ENCODE measurements at places on chromosomes 11 and 22.

DNA sequence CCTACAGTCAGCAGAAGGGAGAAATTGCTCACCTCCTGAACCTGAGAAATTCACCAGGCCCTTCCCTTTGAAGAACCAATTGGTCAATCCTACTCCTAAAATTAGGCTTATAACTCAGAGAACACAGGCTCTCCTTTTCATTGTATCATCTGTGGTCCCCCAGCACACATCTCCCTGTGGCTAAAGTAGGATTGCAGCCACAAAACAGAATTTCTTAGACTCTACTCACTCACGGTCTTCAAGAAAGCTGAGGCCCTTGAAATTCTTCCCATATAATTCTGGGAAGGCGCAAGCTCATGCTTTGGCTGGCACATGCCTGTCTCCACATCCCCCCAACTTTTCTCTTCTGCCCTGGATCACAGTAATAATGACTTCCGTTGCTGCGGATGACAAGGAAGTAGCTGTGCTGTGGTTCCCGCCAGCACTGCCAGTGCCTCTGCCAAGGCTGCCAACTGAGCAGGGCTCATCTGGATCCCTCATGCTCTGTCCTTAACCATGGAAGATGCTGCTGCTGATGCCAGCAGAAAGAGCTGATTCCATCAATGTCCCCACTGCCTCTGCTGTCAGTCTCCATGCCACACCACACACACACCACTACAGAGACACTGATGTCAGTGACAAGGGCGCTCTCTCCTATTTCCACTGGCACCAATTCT lies 200.6 kb upstream of the POU2AF2 start:
- no peak for DNase-seq

GRCh38 chr11:100956351-100956750 lies 173.3 kb downstream of the PGR start:
- no peak for DNase-seq

GRCh38 chr11:69437001-69437875 lies 44.2 kb upstream of the LINC01488 start:
- no peak for DNase-seq

GRCh38 chr22:38490475-38490874 lies 15.6 kb downstream of the DDX17 start:
- DNase-seq, result no peak

GRCh38 chr11:109422870-109423465 lies 978 bp downstream of the C11orf87 start:
- DNase-seq, result no peak

GRCh38 chr11:10892250-10892649 lies 34.4 kb upstream of the ZBED5 start:
- DNase-seq, result no peak

- DNase-seq, result no peak
These were observed 99.3 kb upstream of the SESN3 start for GRCh38 chr11:95330302-95330701.

- no peak for DNase-seq
These were observed 2.2 kb downstream of the ZNF143 start for GRCh38 chr11:9462806-9463537.

- no peak for DNase-seq
These were observed 582.9 kb downstream of the BRD1 start for GRCh38 chr22:49244466-49245420.

DNA sequence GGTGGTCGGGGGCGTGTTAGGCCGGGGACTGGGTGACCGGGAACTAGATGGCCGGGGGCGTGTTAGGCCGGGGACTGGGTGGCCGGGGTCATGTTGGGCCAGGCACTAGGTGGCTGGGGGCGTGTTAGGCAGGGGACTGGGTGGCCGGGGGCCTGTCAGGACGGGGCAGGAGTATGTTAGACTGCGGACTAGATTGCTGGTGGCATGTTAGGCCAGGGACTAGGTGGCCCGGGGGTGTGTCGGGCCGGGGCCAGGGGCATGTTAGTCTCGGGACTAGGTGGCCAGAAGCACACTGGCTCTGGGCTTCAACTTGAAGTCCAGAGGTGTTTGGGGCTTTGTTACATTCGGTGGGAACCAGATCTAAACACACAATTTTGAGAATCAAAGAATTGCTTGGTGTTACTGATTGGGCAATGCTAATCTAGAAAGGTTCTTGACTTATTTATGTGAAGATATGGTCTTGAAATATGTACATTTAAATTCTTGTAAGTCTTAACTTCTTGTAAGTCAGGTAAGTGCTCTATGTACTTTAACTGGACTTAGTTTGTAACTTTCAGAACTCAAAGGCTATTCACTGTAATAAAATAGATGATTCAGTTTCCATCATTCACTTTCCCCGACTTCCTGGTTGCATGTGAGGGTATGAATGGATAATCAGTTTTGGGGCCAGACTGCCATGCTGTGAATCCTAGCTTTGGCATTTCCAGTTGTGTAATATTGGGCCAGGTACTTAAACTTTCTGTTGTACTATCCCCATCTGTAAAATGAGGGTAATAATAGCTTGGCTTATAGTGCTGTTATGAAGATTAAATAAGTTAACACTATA lies 1.1 kb downstream of the EXT2 start:
- no peak for DNase-seq

DNA sequence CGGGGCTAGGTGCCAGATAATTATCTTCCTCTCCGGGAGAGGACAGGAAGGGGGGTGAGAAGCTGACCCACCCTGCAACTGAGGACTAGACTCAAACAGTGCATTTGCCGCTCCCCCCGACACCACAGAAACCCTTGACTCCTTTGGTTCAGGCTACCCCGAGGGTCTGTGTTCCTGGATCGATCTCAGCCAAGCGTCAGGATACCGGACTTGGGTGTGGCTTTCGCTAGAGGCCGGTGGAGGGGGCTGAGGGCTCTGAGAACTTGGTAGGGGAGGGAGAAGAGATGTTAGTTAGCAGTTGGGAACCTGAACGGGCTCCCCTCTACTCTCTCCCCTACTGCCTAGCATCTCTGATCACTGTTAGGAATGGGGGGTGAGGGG lies 840 bp downstream of the SEZ6L start:
- no peak for DNase-seq

- DNase-seq, result peak; percentile 63
These were observed 7.2 kb downstream of the ARSA start for GRCh38 chr22:50620593-50621355.

GRCh38 chr22:45226503-45227186 lies 14.0 kb downstream of the KIAA0930 start:
- DNase-seq, result no peak

- no peak for DNase-seq
These were observed 13.7 kb upstream of the C11orf96 start for GRCh38 chr11:43928721-43929120.

- no peak for DNase-seq
These were observed 29.5 kb downstream of the MMP27 start for GRCh38 chr11:102676084-102676483.

- DNase-seq, result no peak
These were observed 56.4 kb upstream of the BARX2 start for GRCh38 chr11:129319201-129319600.

DNA sequence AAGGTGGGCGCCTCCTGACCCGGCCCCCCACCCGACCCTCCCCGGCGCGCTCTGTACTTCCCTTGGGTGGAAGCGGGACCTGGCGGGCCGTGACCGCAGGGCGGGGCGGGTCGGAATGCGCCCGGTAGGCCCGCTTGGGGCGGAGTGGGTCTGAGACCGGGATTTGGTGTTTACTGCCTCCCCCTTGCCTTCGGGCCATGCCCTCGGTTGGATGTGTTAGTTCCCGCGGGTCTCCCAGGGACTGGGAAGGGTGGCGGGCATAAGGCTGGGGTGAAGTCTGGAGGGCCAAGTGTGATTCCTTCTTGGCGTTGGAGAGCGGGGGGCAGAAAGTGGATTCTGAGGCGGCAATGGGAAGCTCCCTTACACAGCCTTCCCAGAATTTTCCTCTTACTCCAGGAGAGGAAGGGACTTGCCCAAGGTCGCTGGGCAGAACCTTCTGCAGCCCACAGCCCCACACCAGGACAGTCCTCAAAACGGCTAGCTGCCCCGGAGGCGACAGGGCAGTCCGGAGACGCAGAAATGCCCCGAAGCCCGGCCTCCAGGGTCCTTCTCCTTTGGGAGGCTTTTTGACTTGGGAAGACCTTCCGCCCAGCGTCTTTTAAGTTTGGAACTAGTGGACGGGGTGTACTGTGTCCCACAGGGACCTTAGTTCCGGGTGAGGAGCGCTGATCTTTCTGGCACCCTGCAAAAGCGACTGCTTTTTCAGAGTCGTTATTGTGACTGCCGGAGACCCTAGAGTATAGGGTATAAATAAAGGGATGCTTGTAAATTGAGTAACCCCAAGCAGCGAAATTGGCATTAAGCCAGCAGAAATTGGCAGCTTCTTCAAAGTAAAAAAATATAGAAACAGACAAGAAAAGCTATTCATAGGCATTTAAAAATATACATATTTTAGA lies 647 bp downstream of the SWAP70 start:
- DNase-seq, result no peak

- DNase-seq, result no peak
These were observed 83.8 kb downstream of the TBC1D22A start for GRCh38 chr22:46846150-46846831.

GRCh38 chr11:74505911-74506310 lies 12.4 kb upstream of the LIPT2 start:
- DNase-seq, result no peak

DNA sequence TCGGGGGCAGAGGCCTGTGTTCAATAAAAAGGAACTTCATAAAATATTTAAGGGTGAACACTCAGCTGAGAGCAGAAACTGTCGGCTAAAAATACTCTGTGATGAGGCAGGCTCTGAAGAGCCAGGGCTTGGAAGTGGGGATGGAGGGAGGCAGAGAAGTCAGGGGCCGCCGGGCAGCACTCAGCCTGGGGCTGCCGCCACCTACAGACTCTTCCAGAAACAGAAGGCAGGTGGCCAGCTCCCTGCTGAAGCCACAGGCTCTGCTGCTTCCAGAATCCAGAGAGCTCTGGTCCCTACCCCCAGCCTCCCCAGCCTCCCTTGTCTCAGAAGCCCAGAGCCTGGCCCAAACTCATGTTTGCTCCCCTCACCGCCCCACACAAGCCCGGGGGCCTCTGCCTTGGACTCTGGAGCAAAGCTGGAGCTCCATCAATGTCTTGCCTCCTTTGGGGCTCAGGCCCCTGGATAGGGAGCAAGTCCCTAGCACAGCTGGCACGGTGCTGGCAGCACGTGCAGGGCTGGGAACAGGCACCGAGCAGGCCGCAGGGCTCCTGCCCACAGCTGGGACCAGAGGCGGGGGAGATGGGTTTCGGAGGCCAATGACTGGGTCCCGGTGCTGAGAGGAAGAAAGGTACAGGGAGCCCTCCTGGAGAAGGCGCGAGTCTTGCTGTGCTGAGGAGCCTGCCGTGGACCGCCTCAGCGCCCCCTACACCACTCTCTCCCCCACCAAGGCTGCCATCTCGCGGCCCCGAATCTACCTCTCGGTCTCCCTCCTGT lies 8.2 kb downstream of the LRFN4 start:
- DNase-seq, result no peak

- no peak for DNase-seq
These were observed 229.7 kb downstream of the FAM76B start for GRCh38 chr11:95559899-95560298.

- DNase-seq, result no peak
These were observed 56.9 kb upstream of the RASD2 start for GRCh38 chr22:35483730-35484129.

- no peak for DNase-seq
These were observed 169.8 kb downstream of the SPON1 start for GRCh38 chr11:14132312-14132711.

DNA sequence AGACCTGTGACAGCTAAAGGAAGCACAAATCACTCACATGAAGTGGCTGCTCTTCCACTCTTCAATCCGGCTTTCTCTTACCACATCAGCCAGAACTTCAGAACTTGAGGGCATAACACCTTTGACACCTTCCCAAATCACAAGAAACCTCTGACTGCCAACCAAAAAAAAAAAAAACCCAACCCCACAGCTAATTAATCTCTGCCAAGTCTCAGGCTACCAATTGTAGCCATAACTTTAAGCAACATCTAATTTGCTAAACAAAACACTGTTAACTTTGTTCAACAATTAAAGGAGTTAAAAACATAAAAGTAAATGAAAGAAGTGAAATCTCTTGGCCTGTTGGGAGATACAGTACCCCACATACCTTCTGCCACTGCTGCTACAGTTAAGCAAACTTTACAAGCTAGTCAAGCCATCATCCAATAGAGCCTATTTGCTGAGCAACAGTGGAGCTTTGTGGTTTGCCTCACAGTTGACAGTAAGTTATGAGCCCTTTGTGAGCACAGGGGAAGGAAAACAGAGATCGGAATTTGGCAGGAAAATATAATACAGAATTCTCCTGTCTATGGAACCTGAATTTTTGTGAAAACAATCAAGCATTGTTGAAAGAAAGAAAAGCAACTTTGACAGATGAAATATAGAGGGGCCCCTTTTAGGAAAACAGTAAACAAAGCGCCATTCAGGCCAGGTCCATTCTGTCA lies at the start of gene SOX6:
Gene SOX6 (minus strand): TSS at position 490 of the 704 bp plus-strand sequence. CDS start 15,298 bp downstream, outside the sequence.
- no peak for DNase-seq

DNA sequence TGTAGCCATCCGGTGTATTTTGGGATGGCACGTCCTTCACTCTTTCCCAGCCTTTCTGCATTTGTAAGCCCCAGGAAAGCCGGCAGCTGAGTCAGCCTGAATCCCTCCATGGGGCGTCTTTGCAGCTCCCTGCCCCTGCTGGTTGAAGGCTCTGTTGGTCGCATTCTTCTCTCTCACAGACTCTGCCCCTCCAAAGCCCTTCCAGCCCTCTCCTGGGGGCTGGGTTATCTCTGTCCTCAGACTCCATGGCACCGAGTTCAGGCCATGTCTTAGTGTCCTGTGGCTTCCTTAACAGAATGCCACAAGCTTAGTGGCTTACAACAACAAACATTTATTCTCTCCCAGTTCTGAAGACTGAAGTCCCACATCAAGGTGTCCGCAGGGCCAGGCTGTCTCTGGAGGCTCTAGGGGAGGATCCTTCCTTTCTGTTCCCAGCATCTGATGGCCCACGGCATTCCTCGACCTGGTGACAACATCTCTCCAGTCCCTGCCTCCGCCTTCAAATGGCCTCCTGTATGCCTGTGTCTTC lies 62.2 kb downstream of the BCR start:
- DNase-seq, result no peak

GRCh38 chr22:19115628-19116027 lies 6.6 kb downstream of the DGCR2 start:
- DNase-seq, result no peak

- DNase-seq, result no peak
These were observed 109.8 kb upstream of the FGF3 start for GRCh38 chr11:69928975-69929374.
